Tibial nerve (tissue), 4 donors: ENCODE measurements at places on chromosomes 6 and 20. TPM values are rescaled to one million over a fixed set of nuclear protein-coding genes. Genes with fewer than 3 reads are reported as not detected.

DNA sequence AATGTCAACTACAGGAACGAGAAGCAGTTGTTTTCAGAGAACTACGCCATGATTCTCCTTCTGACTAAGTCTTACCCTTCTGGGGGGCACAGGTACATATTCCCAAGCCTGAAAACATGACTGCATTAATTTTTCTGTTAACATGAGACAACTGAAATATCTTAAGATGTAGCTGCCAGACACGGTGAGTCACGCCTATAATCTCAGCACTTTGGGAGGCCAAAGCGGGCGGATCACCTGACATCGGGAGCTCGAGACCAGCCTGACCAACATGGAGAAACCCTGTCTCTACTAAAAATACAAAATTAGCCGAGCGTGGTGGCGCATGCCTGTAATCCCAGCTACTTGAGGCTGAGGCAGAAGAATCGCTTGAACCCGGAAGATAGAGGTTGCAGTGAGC lies 21.7 kb downstream of the TBC1D20 start:
- H3K36me3 ChIP-seq = peaks cover 100% of the 10 kb centered on the region
- H3K27ac ChIP-seq = no peak overlapping the region
- H3K4me1 ChIP-seq = no peaks in the 10 kb centered on the region
- no peaks in the 10 kb centered on the region for H3K27me3 ChIP-seq
- DNase-seq = no peak

DNA sequence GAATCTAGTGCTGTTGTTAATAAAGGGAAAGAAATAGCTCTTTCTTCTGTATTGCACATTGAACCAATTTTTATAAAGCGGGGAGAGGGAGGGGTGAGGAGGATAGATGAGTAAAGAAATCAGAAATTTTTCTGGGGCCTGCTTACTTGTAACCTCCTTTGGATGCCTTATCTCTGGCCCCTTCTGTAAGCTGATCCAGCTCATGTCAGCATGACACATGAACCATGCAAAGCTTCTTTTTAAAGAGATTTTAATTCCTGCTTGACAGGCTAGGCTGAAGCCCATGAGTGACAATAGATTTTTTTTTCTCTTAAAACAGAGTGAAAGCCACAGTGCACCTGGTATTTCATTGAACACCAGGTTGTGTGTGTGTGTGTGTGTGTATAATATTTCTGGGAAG lies 325.3 kb downstream of the PRL start:
- H3K4me1 ChIP-seq = no peaks in the 10 kb centered on the region
- H3K27me3 ChIP-seq = no peaks in the 10 kb centered on the region
- H3K4me3 ChIP-seq = no peak overlapping the region
- H3K36me3 ChIP-seq = no peaks in the 10 kb centered on the region

DNA sequence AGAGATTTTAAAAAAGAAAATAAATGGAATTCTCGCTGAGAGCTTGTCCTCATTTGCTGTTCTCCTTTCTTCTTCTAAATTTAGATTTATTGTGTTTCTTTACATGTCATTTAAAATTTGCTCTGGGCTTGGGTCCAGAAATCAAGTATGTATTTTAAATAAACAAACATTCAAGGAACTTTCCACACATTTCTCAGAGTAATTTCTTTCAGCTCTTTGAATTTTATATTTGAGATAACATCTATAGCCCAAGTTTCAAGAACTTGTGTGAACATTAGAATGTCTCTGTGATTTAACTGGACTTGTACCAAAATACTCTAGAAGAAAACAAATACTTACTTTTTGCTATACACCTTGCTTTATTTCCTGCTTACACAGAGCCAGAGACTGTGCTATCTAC lies 192.3 kb downstream of the TMEM200A start:
- H3K27ac ChIP-seq = no peak overlapping the region
- no peaks in the 10 kb centered on the region for H3K4me1 ChIP-seq
- H3K36me3 ChIP-seq = no peaks in the 10 kb centered on the region
- no peak for DNase-seq
- no peak overlapping the region for H3K4me3 ChIP-seq

DNA sequence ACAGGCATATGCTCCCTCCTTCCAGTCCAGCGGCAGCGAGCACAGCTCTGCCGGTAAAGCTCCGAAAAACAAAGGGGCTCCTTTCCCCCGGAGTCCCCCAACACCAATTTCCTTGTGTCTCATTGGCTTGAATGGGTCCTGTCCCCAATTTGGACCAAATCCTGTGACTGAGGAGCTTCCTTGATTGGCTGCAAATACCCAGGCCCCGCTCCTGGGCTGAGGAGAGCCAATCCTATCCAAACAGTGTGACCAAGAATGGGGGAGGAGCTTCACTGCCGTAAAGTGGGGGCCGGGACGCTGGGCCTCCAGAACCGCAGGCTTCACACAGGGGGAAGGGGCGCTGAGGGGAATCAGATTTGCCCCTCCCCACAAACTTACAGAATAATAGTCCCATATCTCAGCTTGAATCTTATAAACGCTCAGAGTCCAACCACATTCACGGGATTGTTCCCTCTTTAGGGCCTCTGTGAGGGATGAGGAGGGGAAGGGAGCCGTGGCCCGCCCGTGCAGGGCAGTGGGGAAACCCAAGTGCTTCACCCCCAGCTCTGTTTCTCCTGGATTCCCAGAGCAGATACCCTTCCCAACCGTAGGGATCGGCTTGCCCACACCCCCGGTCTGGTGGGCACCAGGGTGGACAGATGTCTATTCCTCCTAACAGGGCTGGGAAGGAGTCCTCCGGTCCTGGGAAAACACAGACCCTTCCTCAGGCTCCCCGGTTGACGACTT lies 141.0 kb upstream of the MLN start:
- DNase-seq = no peak
- H3K27me3 ChIP-seq = no peaks in the 10 kb centered on the region
- no peaks in the 10 kb centered on the region for H3K4me1 ChIP-seq
- no peaks in the 10 kb centered on the region for H3K36me3 ChIP-seq
- H3K4me3 ChIP-seq = no peak overlapping the region
- H3K27ac ChIP-seq = no peak overlapping the region

- H3K4me3 ChIP-seq = peak overlapping the region; percentile 36
- peak overlapping the region; percentile 50 for H3K27ac ChIP-seq
- no peaks in the 10 kb centered on the region for H3K27me3 ChIP-seq
- H3K36me3 ChIP-seq = peaks cover 12% of the 10 kb centered on the region
Measured at GRCh38 chr20:51525241-51526105, 17.0 kb downstream of the NFATC2 start.

- no peak overlapping the region for H3K4me3 ChIP-seq
- no peaks in the 10 kb centered on the region for H3K36me3 ChIP-seq
- peaks cover 49% of the 10 kb centered on the region for H3K27me3 ChIP-seq
- H3K27ac ChIP-seq = no peak overlapping the region
Measured at GRCh38 chr6:170288091-170288631, 2.7 kb downstream of the DLL1 start.

DNA sequence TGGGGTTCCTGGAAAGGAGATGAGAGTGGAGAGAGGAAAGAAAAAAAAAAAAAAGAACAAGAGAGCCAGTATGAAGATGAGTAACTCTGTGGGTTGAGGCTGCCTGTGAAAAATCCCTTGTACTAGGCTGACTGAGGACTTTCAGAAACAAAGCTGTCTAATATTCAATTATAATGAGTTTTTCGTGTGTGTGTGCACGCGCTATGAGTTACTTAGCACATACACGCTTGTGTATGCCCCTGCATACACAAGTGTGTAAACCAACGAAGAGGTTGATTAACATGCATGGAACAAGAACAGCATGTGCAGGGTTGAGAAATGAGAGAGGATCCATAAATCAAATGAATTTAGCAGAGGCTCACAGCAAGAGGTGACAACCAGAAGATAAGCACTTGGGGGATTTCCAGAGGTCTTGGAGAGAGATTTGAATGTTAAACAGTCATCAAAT lies 4.8 kb upstream of the RBPJL start:
- no peak for DNase-seq
- H3K4me3 ChIP-seq = no peak overlapping the region
- no peaks in the 10 kb centered on the region for H3K27me3 ChIP-seq
- peaks cover 7% of the 10 kb centered on the region for H3K4me1 ChIP-seq

DNA sequence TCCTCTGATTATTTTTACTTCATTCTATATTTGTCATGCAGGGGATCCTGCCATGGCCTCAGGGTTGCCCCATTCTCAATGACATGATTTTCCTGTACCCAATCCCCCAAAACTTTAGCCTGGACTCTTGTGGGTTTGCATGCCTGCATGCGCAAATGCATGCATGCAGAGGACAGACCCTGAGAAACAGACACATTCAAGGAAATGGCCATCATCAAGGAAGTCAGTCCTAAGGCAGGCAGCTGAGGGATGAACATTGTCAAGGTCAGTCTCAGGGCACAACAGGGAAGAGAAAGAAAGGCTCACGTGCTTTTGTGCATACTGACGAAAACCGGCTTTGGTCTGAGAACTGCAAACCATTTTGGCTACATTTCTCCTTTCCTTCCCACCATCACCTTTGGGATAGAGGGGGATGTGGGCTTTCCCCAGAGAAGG lies 13.1 kb downstream of the NEDD9 start:
- no peak for DNase-seq
- H3K36me3 ChIP-seq = no peaks in the 10 kb centered on the region
- H3K4me1 ChIP-seq = peaks cover 54% of the 10 kb centered on the region
- no peaks in the 10 kb centered on the region for H3K27me3 ChIP-seq
- no peak overlapping the region for H3K4me3 ChIP-seq
- H3K27ac ChIP-seq = peak overlapping the region; percentile 61

DNA sequence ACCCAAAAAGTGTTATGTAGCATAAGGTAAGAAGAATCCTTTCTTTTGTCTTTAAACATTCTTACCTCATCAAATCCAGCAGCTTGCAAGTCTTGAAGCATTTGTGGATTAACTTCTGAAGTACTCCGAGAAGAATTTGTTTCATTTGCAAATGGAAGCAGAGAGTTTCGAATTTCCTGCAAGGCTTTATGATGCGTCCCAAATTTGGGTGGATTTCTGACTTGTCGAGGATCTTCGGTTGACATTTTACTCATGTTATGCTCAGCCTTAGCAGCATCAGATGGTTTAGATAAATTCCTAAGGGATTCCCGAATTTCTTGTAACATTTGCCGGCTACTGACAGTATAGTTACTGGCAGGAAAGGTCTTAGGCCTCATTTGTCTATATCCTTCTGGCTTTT lies 16.2 kb downstream of the LATS1 start:
- H3K27me3 ChIP-seq = no peaks in the 10 kb centered on the region
- no peak overlapping the region for H3K4me3 ChIP-seq
- H3K4me1 ChIP-seq = no peaks in the 10 kb centered on the region

DNA sequence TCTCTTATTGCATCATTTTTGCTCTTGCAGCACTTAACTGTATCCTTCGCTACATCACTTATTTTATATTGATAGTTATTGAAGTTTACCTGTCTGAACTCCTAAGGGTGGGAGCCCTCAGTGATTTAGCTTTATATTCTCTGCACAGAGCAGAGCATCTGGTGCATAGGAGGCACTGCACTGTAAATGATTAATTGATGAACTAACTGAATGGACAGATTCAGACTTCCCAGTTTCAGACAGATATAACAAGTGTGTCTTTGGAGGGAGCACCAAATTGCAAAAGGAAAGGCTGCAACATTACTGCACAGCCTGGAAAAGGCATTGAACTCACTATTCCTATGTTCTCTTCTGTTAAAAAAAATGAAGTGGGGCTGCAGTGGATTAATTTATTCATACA lies 160.3 kb downstream of the EDN1 start:
- no peak overlapping the region for H3K4me3 ChIP-seq
- DNase-seq = no peak
- no peak overlapping the region for H3K27ac ChIP-seq
- H3K4me1 ChIP-seq = no peaks in the 10 kb centered on the region
- H3K36me3 ChIP-seq = no peaks in the 10 kb centered on the region
- no peaks in the 10 kb centered on the region for H3K27me3 ChIP-seq

DNA sequence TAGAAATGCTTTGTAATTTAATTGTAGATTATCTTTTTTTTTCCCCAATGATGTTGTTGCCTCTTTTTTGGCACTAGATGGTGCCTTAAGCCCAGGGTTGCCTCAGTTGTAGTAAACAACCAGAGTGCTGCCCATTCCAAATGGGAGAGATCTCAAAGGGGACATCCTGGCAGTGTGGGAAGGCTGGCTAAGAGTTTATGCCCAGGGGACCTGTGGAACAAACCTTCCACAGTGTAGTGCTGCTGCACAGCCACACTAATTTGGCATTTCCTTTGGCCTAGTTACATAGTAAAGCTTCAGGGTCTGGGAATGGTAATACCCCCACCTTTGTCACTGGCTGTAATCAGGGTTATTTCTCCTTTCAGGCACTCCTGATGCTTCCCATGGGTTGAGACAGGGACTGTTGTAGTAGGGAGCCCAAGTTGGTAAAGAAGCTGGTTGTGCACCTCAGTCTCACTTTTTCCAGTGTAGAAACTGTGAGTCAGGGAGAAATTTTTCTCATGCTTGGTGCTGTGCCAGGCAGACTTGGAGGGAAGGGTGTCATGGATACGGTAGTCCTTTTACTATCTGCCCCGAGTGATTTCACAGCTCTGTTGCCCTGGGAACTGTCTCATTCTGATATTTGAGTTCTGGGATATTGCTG lies 177.8 kb upstream of the ECI2 start:
- H3K4me1 ChIP-seq = peaks cover 4% of the 10 kb centered on the region
- no peak for DNase-seq
- H3K27me3 ChIP-seq = no peaks in the 10 kb centered on the region
- no peak overlapping the region for H3K27ac ChIP-seq
- no peaks in the 10 kb centered on the region for H3K36me3 ChIP-seq
- H3K4me3 ChIP-seq = no peak overlapping the region

DNA sequence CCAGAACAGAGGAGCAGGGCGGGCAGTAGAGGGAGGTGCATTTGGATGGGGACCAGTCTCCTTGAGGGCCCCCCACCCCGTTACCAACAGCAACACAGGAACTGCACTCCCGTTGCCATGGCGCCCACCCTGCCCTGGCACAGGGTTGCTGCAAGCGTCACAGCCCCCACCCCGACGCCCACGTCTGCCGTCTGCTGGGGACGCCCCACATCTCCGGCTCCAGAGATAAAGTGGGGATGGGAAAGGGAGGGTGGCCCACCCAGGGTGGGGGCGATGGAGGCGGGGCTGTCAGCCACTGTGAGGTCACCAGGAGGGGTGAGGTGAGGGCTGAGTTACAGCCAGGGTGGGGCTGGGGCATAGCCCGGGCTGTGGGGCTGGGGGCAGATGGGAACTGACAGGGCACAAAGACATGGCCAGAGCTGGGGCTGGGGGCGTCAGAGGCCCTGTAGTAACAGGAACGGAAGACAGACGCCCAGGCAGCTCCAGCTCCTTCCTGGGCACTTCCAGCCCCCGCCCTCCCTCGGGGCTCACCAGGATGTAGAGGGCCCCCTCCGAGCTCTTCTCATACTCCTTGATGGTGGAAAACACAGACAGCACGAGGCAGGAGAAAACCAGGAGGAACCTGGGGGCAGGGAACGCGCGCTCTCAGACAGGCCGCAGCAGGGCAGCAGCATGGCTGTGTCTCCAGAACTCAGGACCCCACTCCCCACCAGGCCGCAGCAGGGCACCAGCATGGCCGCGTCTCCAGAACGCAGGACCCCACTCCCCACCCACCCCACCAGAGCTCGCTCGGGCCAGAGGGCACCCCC lies 26.0 kb downstream of the KCNQ2 start:
- no peak overlapping the region for H3K27ac ChIP-seq
- peaks cover 59% of the 10 kb centered on the region for H3K27me3 ChIP-seq
- DNase-seq = no peak
- no peaks in the 10 kb centered on the region for H3K36me3 ChIP-seq
- no peak overlapping the region for H3K4me3 ChIP-seq
- H3K4me1 ChIP-seq = no peaks in the 10 kb centered on the region

GRCh38 chr6:23173234-23173633 lies 603.9 kb downstream of the HDGFL1 start:
- no peak for DNase-seq
- H3K27me3 ChIP-seq = no peaks in the 10 kb centered on the region
- H3K4me1 ChIP-seq = no peaks in the 10 kb centered on the region
- no peaks in the 10 kb centered on the region for H3K36me3 ChIP-seq
- no peak overlapping the region for H3K27ac ChIP-seq

Gene ZSCAN23
- total RNA-seq = 2.2 TPM

Gene SERAC1
- 6.6 TPM for total RNA-seq

Gene C6orf118
- total RNA-seq = not detected

Gene IMPG1
- not detected for total RNA-seq

Gene NUDT3
- 56.4 TPM for total RNA-seq
